ENCODE measurements at places on chromosomes 6 and 20.

DNA sequence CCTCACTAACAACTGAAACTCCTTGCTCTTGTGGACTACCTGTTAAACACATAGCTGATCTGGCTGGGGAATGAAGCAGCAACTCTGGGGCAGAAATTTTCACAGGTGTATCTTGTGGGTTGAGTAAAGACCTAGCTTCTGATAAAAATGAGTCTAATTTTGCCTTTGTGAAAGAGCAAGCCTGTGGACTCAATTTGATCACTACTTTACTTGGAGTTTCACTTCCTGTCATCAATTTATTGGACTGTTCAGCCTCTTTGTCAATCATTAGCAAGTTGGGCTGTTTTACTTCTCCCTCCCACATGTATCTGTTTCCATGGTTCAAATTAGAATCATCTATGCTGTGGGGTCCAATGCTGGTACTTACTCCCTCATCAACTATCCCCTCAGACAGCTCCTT, 29.6 kb upstream of the CRIP3 start:
- H3K27me3 ChIP-seq = no peaks in the 10 kb centered on the region
- no peak overlapping the region for H3K4me3 ChIP-seq
- H3K36me3 ChIP-seq = no peaks in the 10 kb centered on the region
- DNase-seq = no peak

GRCh38 chr6:23316131-23316530, 746.8 kb downstream of the HDGFL1 start:
- H3K27ac ChIP-seq = no peak overlapping the region
- no peak for DNase-seq
- no peak overlapping the region for H3K4me3 ChIP-seq
- no peaks in the 10 kb centered on the region for H3K27me3 ChIP-seq
- no peaks in the 10 kb centered on the region for H3K4me1 ChIP-seq
- no peaks in the 10 kb centered on the region for H3K36me3 ChIP-seq

GRCh38 chr6:42084889-42085288, 34.6 kb downstream of the TAF8 start:
- H3K4me3 ChIP-seq = no peak overlapping the region
- H3K36me3 ChIP-seq = no peaks in the 10 kb centered on the region
- no peaks in the 10 kb centered on the region for H3K27me3 ChIP-seq
- H3K4me1 ChIP-seq = no peaks in the 10 kb centered on the region

DNA sequence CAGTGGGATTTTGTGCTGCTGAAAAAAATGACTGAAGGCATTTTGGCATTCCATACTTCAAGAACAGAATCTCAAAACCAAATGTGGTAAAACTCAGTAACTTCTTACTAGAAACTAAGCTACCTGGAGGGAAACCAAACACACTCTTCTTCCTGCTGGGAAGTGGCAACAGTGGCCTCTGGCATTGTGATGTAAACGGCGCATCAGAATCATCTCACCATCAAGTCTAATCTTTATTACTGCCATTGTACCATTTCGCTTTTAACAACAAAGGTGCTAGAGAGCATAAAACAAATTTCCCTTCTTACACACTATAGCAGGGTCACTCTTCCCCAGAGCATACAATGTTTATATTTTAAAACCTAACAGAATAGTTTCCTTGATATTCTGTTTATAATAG, 101.6 kb upstream of the CEP162 start:
- no peaks in the 10 kb centered on the region for H3K36me3 ChIP-seq
- no peak overlapping the region for H3K27ac ChIP-seq
- no peak overlapping the region for H3K4me3 ChIP-seq
- no peaks in the 10 kb centered on the region for H3K4me1 ChIP-seq

- no peaks in the 10 kb centered on the region for H3K36me3 ChIP-seq
- no peaks in the 10 kb centered on the region for H3K27me3 ChIP-seq
- H3K4me1 ChIP-seq = no peaks in the 10 kb centered on the region
- no peak overlapping the region for H3K27ac ChIP-seq
- no peak for DNase-seq
- no peak overlapping the region for H3K4me3 ChIP-seq
These were observed 33.6 kb downstream of the GFOD1 start for GRCh38 chr6:13453771-13454251.

- no peaks in the 10 kb centered on the region for H3K4me1 ChIP-seq
- DNase-seq = no peak
- no peaks in the 10 kb centered on the region for H3K36me3 ChIP-seq
- H3K27ac ChIP-seq = no peak overlapping the region
These were observed 21.1 kb downstream of the MYT1 start for GRCh38 chr20:64185276-64185900.

DNA sequence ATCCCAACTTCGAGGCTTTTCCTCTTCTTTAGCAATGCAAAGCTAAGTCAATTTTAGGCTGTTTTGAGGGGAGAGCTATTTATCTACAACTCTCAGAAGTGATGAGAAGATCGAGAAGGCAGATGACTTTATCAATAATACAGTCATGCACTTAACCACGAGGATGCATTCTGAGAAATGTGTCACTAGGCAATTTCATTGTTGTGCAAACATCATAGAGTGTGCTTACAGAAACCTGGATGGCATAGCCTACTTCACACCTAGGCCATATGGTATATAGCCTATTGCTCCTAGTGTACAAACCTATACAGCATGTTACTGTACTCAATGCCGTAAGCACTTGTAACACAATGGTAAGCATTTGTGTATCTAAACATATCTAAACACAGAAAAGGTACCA, 66.6 kb downstream of the PRND start:
- no peak overlapping the region for H3K27ac ChIP-seq
- H3K36me3 ChIP-seq = no peaks in the 10 kb centered on the region
- no peak overlapping the region for H3K4me3 ChIP-seq

Data from prostate gland (tissue), 2 donors.